ENCODE measurements at places on chromosomes 12 and 14.

DNA sequence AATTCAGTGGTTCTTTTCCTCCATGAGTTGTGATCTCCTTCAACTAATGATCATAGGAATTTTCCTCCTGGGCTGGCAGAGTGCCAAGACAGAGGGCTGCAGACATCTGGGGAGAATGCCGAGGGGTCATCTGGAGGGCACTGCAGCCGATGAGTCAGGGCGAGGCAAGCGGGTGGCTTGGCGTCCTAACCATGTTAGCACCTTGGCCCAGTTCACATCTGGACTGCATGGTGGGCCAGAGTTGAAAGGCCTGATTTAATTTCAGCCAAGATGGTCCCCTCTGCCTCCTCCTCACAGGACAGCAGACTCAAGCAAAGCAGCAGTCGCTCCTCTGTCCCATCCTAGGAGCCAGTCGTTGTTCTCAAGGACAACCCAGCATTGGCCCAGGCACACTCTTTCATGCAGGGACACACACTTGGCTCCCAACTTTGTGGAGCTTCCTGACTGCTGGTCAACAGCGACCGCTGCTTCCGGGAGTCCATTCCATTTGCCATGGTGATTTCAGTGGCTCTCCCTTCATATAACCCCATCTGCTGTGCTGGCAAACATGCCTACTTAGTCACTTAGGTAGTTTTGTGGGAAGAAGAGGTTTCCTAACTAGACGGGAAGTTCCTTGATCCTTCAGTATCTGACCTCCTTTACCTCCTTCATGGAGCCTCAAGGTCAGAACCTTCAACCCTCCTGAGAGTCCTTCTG is 161.8 kb downstream of the TTC8 start:
- no peak for DNase-seq

DNA sequence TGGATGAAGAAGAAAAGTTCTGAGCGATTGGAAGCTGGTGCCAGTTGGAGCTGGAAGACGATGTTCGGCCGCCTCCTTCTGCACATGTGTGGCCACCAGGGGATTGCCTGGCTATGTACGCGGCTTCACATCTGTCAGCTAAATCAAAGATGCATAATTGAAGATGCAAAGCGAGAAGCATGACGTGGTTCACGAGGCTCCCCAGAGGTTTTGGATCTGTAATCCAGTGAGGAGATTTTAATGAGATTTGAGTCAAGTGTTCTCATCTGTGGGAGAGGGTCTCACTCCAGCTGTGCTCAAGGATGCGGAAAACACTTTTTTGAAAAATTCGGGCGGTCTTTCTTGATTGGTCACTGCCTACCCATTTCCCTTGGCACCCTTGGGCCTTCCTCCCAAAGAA is 94.6 kb downstream of the PAX9 start:
- no peak for DNase-seq

GRCh38 chr12:75868501-75868900 is 163.1 kb downstream of the PHLDA1 start:
- no peak for DNase-seq

DNA sequence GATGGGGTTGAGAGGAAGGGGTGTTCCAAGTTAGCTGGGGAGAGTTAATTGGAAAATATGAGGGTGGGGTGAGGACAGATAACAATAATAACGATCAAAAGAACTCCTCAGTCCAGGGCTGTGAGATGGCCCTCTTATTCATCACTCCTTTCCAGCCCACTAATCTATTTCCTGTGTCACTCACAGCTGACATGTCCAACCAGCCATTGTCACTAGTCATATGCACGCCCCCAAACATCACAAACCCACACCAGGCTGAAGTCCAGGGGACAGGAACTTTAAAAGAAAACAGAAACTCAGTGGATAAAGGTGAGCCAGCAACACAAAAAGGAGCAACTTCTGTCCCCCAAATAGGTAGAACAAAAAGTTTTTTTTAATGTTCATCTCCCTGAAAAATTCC is 911 bp downstream of the CALCOCO1 start:
- DNase-seq = no peak

DNA sequence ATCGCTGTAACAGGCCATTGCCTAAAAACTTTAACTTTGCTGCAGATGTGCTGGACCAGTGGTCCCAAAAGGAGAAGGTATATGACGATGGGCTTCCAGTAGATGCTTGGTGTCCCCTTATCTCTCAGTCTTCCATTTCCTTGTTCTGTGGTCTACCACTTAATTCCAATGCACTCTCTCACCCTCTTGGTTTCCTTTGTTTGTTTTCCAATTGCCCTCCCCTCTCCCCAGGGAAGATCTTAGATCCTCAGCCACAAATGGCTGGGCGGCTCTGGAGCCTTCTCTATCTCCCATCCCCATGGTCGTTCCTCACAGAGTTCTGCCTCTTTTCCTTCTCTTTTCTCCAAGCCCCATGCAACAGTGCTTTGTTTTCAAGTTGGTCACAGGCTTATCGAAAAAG is 584 bp downstream of the ACSM4 start:
- no peak for DNase-seq

- no peak for DNase-seq
Measured at GRCh38 chr12:130868412-130868811, 3.5 kb upstream of the RAN start.

- DNase-seq = no peak
Measured at GRCh38 chr14:84541018-84541417, 988.9 kb upstream of the FLRT2 start.

- DNase-seq = no peak
Measured at GRCh38 chr12:180445-180844, 33.5 kb downstream of the SLC6A12 start.

DNA sequence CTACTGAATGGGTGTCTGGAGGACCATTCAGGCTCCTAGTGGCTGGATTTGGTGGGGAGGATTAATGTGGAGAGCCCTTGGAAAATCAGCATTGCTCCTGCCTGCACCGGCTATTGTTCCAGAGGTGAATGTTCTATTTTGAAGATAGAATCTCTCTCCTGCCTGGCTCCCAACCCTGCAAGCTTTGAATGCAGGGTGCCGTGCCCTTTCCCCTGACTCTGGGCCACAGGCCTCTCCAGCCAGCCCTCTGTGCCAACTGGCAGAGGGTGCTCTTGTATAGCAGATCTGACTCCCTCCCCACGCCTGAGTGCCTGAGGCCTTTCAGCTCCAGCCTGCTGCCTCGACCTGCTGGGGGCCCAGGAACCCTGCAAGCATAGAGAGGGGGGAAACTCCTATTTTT is 106.8 kb downstream of the TMEM260 start:
- peak; percentile 17 for DNase-seq

- DNase-seq = peak; percentile 98
Measured at GRCh38 chr12:53500776-53501614, at the start of gene TARBP2. Gene TARBP2, plus strand, starts transcription at chr12:53501283. Its CDS starts 126 bp downstream, at chr12:53501409.

GRCh38 chr14:92589213-92589852 is 75.8 kb downstream of the RIN3 start:
- no peak for DNase-seq

GRCh38 chr14:90981636-90982035 is 78.8 kb downstream of the RPS6KA5 start:
- no peak for DNase-seq

GRCh38 chr12:77742631-77743030 is 88.1 kb upstream of the NAV3 start:
- DNase-seq = no peak

- DNase-seq = no peak
Measured at GRCh38 chr12:52306731-52307130, 14.5 kb downstream of the KRT83 start.

DNA sequence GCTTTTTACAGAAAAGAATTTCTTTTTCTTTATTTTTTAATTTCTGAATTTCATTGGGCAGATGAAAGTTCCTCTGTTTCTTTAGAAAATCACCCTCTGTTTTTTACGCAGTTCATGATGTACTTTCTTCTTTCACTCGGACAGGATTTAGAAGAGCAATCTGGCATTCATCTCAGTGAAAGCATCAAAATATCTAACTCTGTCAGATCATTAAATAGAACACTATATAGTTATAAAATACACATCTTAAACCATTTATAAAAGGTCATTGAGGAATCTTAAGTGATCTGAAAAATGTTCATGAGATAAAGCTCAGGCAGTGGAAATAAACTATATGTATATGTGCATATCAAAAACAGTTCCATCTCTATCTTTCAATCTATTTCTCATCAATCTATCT is 3.9 kb downstream of the IFNG-AS1 start:
- no peak for DNase-seq

DNA sequence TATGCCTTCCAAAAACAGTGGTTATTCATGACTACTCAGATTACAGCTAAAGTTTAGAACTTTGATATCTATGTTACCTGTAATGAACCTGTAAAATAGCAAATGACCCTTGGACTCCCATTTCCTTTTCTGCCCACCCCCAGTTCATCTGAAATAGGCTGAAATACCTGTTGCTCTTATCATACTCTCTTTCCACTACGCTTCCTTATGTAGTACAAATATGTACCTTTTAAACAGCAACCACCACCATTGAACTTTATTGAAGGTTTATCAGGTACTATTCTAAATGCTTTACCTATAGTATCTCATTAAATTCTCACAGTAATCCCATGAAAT is 239.7 kb downstream of the SSPN start:
- no peak for DNase-seq

DNA sequence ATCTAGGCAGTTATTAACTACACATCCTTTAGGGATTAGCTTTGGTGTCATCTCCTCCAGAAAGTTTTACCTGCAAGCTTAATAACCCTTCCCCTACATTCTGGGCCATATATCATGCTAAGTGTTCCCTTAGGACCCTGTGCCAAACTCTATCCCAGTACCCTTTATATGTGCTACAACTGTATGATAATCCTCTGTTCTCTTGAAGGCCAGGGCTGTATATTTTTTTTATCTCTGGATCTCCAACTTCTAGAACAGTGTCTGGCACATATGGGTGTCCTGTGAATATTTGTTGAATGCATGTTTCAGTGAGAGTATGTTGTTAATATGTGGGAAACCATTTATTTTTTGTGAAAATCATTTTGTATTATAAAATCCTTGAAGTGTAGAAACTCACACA is 106.7 kb downstream of the PPM1A start:
- no peak for DNase-seq

- DNase-seq = no peak
Measured at GRCh38 chr12:57940052-57940914, 1.1 kb upstream of the ATP23 start.

- DNase-seq = no peak
Measured at GRCh38 chr14:61668282-61668681, 27.0 kb upstream of the HIF1A start.

- no peak for DNase-seq
Measured at GRCh38 chr14:55964091-55964490, 154.1 kb upstream of the PELI2 start.

GRCh38 chr14:96756745-96757144 is 40.4 kb upstream of the VRK1 start:
- no peak for DNase-seq

DNA sequence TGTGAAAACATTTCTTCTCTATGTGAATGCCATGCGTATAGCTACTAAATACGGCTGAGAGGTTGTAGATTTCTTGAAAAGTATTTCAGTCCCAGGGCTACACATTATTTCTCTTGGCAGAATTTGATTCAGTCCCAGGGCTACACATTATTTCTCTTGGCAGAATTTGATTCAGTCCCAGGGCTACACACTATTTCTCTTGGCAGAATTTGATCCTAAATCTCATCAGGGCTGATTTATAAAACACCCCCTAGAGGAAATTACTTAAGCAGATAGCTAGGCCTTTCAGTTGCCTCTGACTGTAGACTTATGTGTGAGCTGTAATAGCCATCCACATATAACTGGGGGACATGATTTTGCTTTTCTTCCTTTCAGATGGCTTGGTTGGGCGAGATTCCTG is 50.4 kb downstream of the AK7 start:
- DNase-seq = no peak

- DNase-seq = no peak
Measured at GRCh38 chr12:49344486-49345050, 2.1 kb upstream of the DNAJC22 start.

- no peak for DNase-seq
Measured at GRCh38 chr12:5012337-5012736, 31.3 kb upstream of the KCNA5 start.

- DNase-seq = no peak
Measured at GRCh38 chr12:40033242-40033630, 72.6 kb downstream of the SLC2A13 start.

- DNase-seq = no peak
Measured at GRCh38 chr14:65346895-65347294, 65.6 kb upstream of the FUT8 start.

GRCh38 chr12:3777206-3777809 is 24.4 kb upstream of the CRACR2A start:
- no peak for DNase-seq

GRCh38 chr14:43204816-43205215 is 1302.3 kb downstream of the FSCB start:
- no peak for DNase-seq

DNA sequence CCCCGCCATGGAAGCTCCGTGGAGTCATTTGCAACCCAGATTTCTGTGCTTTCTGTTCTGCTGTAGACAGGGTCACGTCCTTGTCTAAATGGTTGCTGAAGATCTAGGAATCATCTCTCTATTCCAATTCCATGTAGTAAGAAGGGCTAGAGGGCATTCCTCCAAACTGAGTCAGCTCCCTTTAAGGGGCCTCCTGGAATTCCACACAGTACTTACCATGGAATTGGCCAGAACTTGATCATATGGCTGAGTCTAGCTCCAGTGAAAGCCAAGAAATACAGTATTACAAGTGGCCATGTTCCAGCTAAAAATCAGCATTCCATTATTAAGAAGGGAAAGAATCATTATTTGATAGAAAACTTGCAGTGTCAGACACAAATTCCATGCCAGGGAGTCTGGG is 171.9 kb downstream of the PRKCH start:
- DNase-seq = no peak

GRCh38 chr12:109720152-109720856 is 6.7 kb downstream of the FAM222A start:
- DNase-seq = no peak

DNA sequence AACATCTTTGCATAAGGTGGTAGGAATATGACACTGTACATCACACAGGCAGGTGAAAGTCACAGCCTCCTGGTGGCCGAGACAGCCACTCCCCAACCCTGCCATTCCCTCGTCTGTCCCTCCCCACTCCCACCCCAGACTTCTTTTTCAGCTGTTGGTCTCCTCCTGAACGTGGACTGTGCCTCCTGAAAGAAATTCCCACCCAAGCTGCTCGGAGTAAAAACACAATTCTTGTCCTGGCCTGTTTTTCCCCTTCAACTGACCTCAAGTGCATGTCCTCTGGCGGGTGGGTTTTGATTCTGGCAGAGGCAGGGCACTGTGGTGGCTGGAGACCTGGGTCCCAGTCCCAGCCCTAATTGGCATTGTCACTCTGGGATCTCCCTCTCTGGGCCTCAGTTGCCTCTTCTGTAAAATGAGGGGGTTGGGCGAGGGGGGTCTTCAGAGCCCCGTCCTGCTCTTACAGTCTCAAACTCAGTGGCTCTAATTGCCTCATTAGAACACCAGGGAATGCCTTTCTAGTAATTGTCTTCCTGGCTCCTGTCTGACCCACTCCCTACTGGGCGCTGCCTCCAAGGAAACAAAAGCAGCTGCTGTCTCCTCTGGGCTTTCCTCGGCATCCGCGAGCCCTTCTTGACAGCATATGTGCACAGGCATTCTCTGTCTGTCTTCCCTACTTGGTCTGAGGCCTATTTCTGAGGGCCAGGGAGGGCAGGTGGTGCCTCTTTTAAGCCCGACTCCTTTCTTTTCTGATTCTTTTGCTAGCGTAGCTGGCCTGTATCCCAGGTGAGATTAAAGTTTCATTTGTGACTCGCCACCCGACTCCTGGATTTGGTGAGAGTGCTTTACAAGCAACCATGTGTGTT is 186.6 kb upstream of the RMST start:
- DNase-seq = no peak

All from right renal pelvis (tissue), 4 donors.